Hematopoietic multipotent progenitor cell treated with erythropoietin and hydrocortisone succinate and interleukin-3 and kit ligand, for 8 days (in vitro differentiated cells): ENCODE measurements at places on chromosomes 5 and 9.

DNA sequence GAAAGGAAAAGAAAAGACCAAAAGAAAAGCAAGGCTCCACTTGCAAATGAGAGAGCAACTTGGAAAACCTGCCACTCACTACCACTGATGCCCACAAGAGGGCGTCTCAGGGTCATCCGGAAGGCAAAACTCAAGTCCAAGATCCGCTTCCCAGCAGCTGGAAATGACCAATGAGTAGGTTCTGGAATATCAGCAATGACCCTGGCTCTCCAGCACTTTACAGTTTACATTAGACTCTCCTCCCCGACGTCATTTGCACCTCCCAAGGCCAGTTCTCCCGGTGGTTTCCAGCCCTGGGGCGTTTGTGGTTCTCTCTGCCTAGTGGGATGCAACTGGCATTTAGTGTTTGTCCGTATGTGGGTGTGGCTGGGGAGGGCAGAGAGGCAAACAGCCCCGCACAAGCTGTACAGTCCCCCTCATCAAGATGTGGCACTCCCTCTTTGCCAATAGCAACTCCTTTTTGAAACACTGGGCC is 193.8 kb upstream of the ZNF618 start:
- DNase-seq, result peak; percentile 53

DNA sequence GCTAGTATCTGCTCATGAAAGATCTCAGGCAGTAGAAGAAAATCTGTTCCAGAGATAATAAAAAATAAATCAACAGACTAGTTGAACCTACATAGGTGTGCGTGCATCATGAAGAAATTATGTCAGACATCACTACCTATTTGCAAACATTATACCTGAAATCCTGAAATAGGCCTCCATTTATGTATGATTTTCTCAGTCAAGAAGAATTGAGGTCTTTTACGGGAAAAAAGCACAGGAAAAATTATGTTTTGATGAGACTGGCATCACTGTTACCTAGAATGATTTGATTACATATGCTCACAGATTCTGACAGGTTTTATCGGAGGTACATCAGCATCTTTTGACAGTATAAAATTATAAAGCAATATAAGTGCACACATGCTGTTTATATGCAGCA is 1570.5 kb upstream of the NUDT12 start:
- no peak for DNase-seq

DNA sequence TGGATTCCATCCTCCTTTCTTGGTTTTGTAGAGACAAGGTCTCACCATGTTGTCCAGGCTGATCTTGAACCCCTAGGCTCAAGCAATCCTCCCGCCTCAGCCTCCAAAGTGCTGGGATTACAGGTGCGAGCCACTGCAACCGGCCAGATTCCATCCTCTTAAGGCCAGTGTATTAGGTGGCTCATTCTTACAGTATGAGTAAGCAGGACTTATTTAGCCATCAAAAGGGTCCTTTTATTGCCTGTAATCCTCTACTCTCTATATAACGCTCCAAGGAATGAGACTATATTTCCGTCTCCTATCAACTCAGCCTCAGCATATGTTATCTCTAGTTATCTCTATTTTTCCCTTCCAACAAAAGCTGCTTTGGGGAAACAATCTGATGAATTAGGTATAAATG is 3.0 kb upstream of the ERBIN start:
- DNase-seq, result no peak

GRCh38 chr5:73188764-73189531 is 16.0 kb downstream of the TMEM174 start:
- no peak for DNase-seq

- no peak for DNase-seq
These were observed 70.5 kb upstream of the BOD1 start for GRCh38 chr5:173686950-173687349.

- peak; percentile 48 for DNase-seq
These were observed 65.2 kb downstream of the TMC1 start for GRCh38 chr9:72586388-72587130.

DNA sequence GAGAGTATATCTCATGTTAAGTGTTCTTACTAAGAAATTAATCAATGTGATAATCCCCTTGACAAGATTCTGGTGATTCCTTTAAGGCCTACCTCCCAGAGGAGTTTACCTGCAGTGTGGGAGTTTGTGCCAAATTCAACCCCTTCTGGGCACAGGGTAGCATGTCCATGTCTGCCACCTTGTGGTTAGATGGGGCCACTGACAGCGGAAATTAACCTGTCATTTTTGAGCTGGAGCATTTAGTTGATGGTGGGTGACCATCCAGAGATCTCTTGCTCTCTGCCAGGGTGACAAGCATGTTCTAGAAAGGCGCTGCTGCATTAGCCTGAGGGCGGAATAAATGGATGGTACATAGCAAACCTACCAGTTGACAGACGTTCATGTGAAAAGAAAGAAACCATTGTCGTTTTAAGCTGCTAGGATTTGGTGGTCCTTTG is 132.2 kb downstream of the FBXO4 start:
- peak; percentile 55 for DNase-seq

GRCh38 chr5:134273642-134274395 is 47.9 kb upstream of the PPP2CA start:
- no peak for DNase-seq

DNA sequence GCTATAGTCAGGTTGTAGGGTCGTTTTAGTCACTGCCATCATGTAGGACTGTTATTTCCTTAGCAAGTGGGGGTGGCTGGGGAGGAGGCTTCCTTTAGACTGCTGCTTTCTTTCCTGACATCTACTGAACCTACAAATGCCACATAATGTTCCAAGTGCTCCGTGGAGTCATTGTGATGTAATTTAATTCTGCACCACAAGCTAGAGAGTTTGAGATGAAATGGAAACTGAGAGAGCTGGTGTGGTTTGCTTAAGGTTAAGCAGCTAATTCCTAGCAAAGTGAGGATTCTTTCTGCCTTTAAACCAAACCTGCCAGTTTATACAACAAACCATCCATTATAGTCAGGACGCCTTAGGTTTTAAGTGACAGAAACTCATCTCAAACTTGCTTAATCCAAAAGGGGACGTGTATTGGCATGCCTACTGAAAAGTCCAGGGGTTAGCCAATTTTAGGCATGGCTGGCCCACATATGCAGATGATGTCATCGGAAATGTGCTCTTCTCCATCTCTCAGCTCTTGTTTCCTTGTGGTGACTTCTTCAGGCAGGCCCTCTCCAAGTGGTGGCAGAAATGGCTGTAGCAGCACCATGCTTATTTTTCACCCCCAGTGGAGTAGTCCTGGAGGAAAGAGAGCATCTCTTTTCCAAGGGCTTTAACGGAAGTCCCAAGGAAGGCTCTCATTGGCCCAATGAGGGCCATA is 30.5 kb downstream of the ZNF618 start:
- no peak for DNase-seq

- no peak for DNase-seq
These were observed 13.1 kb downstream of the TRIO start for GRCh38 chr5:14156290-14156649.

- DNase-seq, result peak; percentile 69
These were observed 2.5 kb upstream of the TMEM174 start for GRCh38 chr5:73170522-73170921.

GRCh38 chr5:119816055-119816454 is 186.7 kb downstream of the FAM170A start:
- DNase-seq, result no peak

GRCh38 chr9:133286523-133286922 is 11.5 kb upstream of the ABO start:
- DNase-seq, result no peak

- no peak for DNase-seq
These were observed 390.4 kb upstream of the CDH6 start for GRCh38 chr5:30802961-30803705.

DNA sequence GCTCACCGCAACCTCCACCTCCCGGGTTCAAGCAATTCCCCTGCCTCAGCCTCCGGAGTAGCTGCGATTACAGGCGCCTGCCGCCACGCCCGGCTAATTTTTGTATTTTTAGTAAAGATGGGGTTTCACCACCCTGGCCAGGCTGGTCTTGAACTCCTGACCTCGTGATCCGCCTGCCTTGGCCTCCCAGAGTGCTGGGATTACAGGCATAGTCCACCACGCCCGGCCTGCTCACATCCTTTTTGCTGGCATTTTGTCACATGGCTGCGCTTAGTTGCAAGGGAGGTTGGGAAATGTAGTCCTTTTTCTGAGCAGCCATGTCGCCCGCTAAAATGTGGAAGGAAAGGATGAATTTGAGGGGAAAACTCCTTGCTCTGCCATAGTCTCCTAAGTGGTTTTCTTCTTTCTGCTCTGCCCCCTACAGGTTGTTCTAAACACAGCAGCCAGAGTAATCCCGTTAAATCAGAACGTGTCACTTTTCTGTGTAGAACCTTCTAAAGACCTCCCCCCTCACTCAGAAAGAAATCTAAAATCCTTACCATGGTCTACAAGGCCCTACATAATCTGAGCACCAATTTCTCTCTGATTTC is 57.8 kb upstream of the HSPA9 start:
- DNase-seq, result peak; percentile 79

DNA sequence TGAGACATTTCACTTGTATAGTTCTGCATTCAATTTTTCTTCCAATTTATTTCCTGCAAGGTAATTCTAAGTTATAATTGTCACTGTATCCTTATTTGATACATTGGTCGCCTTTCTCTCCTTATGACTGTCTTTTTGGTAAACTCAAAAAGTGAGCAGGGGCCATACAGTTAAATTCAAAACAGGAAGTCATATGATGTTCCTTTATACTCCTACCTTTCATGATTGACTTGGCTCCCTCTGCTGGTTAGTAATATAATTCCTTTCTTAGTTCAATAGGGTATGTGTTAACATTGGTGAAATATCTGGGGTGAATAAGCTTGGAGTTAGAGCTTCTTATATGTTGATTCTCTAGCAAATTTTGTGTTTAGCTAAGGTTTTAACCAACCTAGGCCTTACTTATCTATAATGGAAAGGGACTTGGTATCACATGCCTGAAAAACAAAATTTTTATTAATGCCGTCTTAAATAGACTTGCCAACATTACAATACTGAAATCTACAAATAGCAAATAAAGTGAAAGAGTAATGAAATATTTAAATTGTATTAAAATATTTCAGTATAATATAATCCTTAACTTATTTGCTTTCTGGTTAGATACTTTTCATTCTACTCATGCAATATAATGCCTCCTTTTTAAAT is 6.0 kb upstream of the NIPBL start:
- DNase-seq, result peak; percentile 91

DNA sequence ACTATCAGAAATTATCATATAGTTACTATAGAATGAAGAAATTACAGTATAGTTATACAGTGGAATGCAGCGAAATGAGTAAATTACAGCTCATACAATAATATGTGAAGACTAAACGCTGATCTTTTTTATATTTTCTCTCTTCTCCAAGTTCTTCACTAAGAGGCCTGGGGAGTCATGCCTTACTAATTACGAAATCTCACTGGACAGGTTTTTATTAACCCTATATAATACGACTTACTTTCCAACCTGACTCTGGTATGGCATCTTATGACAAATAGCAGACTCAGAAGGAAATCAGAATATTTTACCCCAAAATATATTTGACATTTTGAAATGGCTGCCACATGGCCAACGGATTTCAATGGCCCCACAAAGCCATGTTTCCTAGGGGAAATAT is 9.1 kb downstream of the CARNMT1 start:
- DNase-seq, result no peak

- DNase-seq, result no peak
These were observed 35.0 kb downstream of the FEM1C start for GRCh38 chr5:115509547-115509946.
